ENCODE measurements at places on chromosomes 3 and 15.
A peak's percentile ranks its signal among the peaks of the same experiment; 100 is the strongest.

DNA sequence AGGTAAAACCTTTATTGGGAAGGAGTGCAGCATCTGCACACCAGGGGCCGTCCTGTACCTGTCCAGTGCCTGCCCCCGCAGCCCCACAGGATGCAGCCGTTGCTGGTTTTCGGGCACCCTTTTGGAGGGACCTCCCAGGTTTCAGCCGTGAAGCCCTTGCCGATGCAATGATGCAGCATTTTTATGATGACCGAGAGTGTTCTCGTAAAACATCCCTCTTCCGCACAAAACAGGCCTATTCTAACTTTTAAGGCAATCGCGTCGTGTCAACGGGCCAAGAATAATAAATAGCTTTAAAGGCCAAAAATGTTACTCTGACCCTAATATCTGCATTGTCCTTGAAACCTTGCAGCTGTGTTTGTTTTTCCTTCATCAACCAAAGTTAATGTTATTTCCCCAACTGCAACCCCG lies 126.1 kb downstream of the LRRK1 start:
- DNase-seq: no peak

DNA sequence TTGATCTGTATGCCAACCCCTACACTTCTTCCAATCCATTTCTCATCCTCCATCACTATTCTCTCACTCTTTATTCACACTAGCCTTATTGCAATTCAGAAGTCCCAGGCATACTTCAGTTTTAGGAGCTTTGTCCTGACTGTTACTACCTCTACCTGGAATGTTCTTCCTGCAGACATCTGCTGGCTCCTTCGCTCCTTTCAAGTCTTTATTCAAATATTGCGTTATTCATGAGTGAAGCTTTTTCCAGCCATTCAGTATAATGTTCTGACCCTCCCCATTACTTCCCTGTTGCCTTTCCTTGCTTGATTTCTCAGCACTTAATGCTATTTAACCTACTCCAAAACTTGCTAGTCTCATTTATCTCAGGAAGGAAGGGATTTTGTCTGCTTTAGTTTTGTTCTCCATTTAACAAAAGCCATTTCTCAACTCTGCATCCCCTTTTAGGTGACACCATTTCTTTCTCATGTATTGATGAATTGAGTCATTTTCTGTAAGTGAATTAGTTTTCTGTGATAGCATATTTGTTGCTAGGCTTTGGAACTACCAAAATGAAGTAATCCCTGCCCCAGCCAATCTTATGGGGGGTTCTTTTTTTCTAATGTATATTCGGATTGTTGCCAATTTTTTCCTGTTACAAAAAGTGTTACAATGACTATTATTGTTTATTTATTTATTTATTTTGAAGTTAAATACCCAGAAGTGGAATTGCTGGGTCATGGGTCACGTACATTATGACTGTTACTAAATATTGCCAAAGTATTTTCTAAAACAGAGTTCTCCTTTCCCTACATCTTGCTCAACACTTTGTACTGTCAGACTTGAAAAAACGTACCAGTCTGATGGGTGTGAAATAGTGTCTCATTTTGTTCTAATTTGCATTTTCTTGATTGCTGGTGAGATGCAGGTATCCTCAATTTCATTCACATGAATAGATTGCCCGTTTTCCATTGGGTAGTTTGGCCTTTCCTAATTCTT lies 9.4 kb downstream of the ATP11B start:
- DNase-seq: peak; percentile 90

DNA sequence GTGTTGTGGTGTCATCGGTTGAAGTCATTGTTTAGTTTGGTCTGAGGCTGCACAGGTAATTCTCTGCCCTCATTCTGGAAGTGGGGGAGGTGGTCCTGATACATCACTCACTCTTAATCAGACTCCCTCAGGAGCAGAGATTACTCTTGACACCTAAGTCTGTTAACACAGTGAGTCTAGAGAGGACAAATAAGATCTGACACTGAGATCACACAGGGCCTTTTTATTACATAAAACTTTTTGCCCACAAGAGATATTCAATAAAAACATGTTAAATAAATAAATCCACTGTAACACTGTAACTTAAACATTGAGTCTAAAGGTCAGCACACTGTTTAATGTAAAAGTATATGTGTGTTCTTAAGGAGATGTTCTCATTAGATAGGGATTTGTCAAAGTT lies 57.1 kb upstream of the MBNL1 start:
- no peak for DNase-seq

DNA sequence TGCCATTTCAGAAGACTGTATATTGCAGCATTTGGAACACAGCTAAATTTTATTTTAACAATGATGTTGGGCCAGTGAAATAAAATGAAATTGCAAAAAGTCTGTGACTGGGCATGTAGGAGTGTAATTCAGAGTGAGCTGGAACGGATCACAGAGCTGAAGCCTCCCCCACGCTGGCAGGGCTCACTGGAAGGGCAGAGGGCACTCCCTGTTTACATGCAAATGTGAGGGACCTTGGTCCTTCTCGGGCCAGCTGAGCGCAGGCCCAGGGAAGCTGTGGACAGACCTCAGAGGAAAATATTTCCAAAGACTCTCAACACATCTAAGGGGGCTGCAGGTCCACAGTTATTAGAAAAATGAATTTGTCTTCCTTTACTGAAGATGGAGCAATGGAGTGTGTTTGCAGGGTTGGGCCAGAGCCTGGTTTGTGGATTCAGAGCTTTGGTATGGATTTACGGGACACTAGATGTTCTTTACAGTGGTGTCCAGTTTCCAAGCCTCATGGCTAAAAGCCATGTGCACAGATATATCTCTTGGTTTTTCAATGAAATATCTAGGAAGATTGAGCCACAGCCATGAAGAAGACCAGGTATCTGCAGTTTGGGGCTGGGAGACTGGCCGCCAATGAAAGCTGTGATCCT lies 32.0 kb downstream of the TRPM1 start:
- no peak for DNase-seq

- no peak for DNase-seq
These were observed 6.5 kb downstream of the METTL6 start for GRCh38 chr3:15420871-15421270.

GRCh38 chr3:125428216-125428830 lies 53.2 kb upstream of the ZNF148 start:
- no peak for DNase-seq

DNA sequence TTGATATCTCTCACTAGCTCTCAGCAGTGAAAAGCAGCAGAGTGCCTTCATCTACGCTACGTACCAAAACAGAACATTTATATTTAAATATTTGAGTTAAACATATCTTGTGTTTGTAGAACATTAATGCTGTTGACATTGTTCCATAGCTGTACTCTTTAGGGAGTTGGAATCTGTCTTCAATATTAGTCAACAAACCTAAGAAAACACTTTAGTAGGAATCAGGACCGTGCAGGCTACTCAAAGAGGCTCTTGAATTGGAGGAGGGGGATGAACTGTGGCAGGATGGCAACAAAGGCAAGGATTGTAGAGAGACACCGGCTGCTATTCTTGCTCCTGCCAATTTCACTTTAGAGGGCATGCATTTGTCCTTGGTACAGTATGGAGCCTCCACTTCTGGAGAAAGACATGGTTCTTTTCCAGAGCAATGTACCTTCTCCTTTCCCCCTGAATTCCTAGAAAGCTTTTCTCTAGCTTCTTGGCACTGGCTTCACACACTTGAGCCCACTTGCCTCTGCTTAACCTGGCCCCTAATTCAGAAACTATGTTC lies 265.9 kb downstream of the CD47 start:
- DNase-seq: no peak

- no peak for DNase-seq
These were observed 48.5 kb upstream of the SLC4A7 start for GRCh38 chr3:27532426-27533260.

- no peak for DNase-seq
These were observed 15.3 kb upstream of the MCF2L2 start for GRCh38 chr3:183443395-183444385.

DNA sequence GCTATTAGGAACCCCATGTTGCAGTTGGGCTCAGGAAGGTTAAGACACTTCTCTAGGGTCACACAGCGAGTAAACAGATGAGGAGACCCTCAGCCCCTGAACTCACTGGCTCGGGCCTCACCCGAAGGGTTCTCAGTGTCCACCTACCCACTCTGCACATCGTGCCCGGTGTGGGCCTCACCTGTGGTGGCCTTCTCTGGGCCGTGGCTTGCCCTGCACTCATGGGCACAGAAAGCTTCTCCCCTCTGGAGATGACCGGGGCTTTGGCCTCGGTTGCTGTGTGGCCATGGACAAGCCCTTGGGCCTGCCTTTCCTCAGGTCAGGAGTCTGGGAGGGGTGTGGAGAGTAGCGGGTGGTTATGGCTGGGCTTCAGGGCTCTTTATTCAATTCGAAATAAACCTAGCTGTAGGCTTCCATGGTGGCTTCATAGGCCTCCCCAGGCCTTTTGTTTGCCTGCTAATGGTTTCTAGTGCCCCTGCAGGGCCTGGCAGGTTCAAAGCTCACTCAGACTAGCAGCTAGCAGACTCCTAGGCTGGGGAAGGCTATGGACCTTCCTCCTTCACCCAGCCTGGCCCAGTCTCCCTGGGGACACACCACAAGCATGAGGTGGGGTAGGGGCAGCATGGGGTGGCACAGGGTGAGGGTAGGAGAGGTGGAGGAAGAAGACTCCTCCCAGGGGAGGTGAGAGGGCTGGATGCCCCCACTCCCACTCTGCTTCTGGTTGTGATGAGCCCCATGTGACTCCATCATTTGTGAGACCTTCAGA lies 103.1 kb downstream of the LINGO1 start:
- DNase-seq: no peak

DNA sequence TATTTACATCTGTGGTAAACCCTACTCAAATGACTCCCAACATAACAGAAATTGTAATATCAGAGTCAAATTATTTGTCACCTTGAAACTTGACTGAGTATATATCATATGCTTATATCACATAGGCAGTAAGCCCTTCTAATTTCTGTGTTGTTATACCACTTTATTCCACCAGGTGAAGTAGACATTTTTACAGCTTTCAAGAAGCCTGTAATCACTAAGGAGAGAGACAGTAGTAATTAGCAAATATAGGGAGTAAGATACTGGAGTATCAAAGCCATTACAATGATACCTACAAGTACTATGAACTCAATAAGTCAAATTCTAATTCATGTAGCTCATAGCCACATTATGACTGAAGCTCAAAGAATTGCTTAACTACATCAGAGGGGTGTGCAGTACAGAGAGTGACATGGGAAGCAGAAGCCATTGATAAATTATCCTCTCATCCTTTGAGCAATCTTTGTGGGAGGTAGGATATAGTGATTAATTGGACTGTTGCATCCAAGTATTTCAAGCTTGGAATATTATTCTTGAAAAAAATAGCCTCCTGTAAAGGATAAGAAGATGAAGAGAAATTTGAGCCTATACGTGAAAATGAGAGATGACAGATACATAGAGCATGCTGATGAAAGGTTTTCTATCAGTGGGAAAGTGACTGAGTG lies 1005.9 kb downstream of the ZPLD1 start:
- no peak for DNase-seq

DNA sequence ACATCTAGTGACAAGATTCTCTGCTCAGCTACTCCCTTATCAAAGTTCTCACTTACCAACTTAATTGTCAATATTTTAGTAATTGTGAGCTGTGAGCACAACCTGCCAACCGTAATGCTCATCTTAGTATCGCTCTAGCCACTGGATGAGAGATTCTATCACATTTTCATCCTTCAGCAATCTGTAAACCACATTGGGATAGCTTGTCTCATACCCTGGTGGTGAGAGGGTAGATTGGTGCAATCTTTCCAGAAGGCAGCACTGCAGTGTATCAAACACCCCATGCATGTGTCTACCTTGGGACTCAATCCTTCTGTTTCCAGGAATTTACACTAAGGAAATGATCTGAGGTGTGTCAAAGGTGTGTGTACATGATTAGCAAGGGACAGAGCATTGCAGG lies 18.9 kb upstream of the ATP8B4 start:
- DNase-seq: no peak

DNA sequence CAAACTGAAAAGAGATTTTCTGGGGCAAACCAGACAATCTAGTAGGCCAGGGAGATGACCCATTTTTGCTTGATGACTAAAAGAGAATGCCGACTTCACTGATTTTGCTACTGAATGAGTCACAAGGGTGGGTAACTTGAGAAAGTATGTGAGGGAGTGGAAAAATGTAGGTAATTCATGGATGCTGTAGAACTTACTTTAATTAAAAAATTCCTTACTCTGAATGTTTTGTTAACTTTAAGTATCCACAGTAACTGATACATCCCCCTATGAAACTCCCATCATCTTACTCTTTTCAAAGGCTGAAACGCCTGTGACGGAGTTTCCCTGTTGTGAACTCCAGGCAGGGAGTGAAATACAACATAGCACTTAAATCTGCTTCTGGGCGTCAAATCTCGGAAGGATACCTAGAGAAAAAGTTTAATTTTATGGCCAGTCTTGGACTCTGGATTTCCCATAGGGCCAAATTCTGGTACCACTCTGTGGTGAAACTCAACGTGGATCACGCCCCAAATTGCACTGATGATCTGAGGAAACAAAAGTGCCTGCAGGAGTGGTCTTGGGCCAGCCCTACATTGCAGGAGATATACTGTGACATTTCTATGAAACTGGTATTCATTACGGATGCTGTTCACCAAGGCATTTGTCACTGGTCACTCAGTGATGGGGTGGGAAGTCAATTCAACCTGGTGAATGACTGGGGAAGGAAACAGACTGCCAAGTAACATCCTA lies 24.0 kb downstream of the GOLIM4 start:
- no peak for DNase-seq

GRCh38 chr3:14438929-14439328 lies 36.5 kb downstream of the SLC6A6 start:
- no peak for DNase-seq

GRCh38 chr15:33115191-33115861 lies 79.2 kb downstream of the FMN1 start:
- DNase-seq: no peak

DNA sequence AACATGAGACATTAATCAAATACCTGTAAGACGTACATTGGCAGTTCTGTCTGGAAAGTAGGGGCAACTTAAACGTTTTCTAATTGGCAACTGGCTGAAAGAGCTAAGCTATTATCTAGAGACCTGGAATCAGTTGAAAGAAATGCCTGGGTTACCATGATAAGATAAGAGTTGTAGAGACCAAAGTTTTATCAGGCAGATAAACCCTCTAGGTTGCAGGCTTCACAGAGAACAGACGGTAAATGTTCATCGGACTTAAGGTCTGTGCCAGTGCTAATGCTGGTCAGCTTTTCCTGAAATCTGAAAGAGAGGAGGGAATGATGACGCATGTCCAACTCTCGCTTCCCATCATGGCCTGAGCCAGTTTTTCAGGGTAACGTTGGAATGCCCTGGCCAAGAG lies 196.2 kb downstream of the ROBO2 start:
- no peak for DNase-seq

DNA sequence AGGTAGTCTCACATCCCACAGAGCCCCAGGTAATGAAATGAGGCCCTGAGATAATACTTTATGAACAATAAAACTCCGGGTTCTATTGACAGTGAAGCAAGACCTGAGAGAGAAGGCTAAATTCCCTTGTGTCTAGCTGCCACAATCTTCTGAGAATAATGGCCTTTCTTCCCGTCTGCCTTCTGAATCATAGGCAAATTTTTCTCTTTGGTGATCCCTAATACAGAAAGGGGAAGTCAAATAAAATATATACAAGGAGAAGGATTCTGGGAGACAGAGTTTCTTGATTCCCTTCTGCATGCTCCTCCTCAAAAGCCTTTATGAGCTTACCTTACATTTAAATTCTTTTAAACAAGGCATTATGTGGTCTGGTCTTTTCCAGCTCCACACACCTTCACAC lies 29.9 kb upstream of the CCR2 start:
- DNase-seq: peak; percentile 83

- DNase-seq: no peak
These were observed 234.7 kb downstream of the THSD4 start for GRCh38 chr15:71349736-71350526.

Data from inflammatory macrophage treated with lipopolysaccharide for 4 hours (primary cell).